IPS DF 6.9 (cell line): ENCODE measurements at places on chromosomes 4 and X.

GRCh38 chrX:39443240-39443639, 642.0 kb downstream of the MID1IP1 start:
- DNase-seq, result no peak

- no peak for DNase-seq
Measured at GRCh38 chrX:40009890-40010289, 87.9 kb downstream of the BCOR start.

DNA sequence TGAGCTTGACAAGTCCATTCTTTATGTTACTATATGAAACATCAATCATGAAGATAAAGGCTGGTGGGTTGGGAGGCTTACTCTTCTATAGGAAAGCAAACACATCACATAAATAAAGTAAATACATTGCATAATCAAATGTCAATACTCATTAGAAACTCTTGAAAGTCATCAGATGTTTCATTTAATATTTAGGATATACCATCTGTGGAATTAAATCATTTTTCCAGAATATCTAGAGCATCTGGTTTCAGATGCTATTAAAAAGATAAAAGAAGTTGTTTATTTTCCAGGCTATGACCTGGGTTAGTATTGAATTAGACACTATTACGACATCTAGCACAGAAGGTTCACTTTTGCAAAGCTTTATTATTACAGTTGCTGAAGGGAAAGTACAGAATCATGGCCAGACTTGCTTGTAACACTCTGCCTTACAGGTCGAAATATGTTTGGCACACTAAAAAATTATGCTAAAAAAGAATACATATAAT, 72.6 kb downstream of the METTL14 start:
- DNase-seq, result no peak

DNA sequence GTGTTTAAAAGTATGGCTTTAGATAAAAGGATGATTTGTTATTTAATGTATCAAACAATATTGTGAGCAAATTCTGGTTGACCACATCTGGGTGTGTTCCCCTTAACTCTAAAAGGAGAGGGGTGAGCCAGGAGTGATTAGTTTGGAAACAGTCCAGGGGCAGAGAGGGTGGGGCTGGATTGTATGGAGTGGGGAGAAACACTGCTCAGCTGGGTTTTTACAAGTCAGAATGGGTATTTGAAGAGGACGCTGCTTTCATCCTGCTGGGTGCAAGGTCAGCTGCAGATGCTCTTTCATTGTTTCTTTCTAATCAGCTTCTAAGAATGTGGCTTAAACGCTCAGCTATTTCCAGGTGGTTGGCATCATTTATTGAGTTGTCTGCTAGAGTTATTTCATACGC, 82.8 kb upstream of the LIMCH1 start:
- no peak for DNase-seq

GRCh38 chr4:10336471-10336870, 120.8 kb downstream of the ZNF518B start:
- no peak for DNase-seq

DNA sequence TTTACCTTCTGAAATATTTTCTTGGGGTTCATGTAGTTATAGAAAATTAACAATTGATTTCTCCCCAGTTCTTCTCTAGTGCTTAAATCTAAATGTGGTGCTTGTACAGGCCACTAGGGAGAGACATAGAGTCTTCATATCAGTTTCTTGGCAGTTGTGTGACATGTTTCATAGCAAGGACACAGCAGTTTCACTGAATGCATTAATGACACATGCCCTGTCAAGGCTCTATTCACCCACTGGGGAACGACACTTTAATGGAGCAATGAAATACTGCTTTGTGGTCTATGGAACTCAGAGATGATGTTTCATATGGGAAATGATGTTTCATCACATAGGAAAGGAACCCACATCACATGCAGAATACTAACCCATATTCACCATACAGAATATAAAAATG, 2.8 kb downstream of the VEGFC start:
- no peak for DNase-seq

- no peak for DNase-seq
Measured at GRCh38 chrX:104918122-104918521, 302.4 kb downstream of the TEX13A start.

DNA sequence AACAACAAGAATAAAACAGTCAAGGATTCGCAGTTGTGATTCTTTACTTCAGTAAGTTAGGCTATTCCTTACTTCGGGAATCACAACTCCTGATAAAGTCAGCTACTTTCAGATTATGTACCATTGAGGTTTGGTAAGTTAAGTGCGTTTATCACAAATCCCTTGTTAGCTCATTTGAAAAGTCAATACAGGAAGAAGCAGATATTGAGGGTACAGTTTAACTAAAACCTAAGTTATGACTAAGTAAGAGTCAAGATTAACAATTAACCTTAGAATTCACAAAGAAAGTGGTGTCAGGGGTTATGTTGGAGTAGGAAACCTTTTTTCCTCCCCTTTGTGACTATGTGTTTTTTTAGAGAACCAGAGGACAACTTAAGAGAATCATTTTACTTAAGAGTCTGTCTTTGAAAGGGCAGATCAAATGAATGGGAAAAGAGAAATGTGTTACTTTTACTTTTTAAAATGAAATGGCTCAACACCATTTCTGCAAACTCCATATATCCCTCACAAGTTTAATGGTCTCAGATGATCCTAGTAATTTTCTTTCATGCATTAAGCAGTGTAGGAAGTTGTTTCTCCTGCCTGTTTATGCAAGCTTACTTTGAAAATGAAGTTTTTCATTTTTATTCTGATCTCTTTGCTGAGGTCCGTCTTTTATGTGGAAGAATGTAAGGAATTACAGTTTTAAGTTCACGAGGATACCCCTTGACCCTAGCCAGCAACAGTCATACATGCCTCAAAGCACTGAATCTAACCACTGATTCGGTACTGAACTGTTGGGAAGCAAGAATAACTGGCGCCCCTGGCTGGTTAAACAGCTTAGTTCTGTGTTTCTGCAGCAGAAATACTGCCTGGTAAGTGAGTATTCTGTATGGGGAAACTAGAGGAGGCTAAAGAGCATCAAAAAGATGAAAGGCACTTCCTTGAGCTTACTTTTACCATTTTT, 211.7 kb downstream of the SLC4A4 start:
- DNase-seq, result no peak

DNA sequence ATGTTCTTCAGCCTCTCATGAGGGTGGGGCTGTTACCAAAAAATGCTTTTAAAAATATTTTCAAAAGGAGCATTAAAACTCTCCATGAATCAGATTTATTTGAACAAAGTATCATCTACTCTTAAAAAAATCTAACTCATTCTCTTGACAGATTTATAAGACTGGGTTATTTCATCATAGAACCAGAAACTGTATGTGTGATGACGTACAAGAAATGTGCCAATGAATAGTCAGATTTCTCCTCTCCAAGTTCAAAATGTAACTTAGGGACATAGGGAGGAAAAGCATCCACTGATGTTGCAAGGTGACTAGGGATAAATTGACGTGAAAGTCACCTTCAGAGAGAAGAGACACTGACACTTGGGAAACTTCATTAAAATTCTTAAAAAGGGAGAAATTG, 89.1 kb upstream of the CLNK start:
- no peak for DNase-seq

DNA sequence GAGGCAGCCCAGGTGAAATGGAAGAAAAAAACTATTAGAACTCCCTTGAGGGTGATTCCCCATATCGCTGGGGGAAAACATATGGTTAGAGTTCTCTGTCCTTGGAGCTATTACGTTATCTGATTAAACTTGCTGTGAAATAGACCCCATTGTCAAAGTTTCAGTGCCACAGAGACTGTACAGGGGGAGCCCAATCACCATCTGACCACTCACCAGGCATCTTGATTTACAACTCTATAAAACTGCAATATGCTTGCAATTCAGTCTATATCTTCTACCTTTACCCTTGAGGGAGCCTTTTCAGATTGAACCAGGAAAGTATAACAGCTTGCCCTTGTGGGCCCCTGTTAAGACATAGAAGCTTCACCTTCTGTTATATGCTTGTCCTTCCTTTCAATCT, 18.2 kb downstream of the TMEM255A start:
- no peak for DNase-seq

GRCh38 chr4:68582339-68582717, 6.2 kb upstream of the UGT2B17 start:
- DNase-seq, result no peak

DNA sequence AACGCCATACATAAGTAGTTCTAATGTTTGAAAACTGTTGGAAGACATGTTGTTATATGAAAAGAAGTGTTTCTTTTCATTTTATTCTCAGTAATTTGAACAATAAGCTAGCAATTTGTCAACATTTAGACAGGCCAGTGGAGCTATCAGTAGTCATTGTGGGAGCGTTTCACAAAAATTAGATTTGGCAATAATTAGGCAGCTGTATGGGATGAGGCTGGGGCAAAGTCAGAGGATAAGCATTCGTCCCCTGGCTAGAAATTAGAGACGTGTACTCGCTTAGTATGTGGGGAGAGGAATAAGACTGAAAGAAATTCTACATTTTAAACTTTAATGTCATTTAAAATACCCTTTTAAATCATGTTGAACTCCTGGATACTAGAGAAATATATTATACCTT, 70.6 kb downstream of the TMEM144 start:
- DNase-seq, result no peak

GRCh38 chr4:87532907-87533306, 3.7 kb upstream of the SPARCL1 start:
- DNase-seq, result no peak

DNA sequence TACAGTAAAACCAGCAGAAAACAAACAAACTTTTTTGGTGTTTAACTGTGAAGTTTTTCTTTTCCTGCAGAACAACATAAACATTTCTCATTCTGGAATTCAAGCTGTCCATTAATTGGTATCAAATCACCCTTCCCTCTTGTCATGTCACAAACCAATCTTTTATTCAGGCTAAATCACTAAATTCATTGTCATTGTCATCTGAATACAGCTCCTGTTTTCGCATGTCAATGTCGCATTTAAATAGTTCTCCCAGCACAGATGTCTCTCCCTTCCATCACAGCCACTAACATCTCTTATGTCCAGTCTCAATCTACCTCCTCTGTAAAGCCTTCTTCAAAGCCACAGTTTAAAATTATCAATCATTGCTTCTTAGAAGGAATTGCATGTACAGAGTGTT, 192.1 kb upstream of the PCDH10 start:
- DNase-seq, result no peak

GRCh38 chr4:184282895-184283654, 65.4 kb upstream of the ENPP6 start:
- DNase-seq, result no peak

GRCh38 chrX:97564496-97564895, 680.8 kb downstream of the RPA4 start:
- no peak for DNase-seq

DNA sequence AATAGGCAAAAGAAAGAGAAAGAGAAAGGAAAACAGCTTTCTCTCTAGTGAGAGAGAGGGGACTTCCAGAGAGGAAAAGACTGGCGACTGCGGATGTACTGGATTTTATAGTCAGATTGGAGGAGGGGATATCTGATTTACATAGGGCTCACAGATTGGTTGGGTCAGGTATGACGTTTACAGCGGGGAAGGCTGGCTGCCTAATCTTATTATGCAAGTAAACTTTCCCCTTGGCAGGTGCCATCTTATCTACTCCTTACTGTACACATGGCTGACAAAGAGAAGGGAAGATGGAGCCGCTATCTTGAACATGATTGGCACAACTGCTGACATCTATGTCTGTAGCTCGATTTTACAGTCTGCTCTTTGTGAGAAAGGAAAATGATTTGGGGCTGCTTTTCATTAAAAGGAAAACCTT, 25.4 kb downstream of the RBPJ start:
- no peak for DNase-seq

DNA sequence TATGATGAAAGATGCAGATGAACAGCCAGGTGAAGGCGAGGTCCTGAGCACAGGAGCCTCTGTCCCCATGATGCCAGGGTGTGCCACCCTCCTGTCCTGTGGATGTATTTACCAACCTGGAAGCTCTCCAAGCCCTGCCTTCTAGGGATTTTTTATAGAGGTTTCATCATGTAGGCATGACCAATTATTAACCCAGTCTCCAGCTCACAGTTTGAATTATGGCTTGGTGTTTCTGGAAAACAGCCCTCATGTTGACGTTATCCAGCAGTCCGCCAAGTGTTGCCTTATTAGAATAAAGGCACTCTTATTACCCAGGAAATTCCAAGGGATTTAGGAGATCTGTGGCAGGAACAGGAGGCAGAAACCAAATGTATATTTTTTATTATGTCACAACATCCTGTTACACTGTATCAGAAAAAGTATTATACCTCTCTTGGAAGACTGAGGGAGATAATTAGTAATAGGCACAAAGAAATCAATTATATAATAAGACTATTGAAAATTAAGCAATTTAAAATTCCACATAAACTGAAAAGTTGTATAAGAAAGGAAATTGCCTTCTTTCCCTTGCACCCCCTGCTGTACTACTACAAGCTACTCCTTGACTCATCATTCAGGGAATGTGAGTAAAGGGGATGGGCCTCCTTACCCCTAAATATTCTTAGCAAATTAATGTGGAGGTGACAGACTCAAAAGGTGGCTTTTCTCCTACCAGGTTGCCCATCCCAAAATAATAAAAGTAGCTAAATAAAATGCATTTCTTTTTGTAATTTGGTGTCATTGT, 129.6 kb downstream of the ZNF330 start:
- DNase-seq, result no peak

DNA sequence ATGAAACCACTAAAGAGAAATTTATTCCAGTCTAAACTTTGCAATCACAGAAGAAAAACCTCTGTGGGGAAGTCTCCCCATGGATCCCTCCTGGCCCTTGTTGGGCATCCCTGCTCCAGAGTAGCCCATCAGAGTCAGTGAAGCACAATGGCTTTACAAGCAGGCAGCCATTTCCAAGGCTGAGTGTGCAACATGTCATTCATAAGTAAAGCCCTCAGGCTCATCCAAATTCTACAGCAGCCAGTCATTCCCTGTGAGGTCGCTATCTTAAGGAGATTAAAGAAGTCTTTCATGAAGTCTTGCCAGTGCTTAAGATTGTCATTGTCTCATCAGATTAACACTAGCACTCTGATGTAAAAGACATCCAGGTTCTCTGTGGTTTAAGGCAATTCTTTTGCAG, 17.0 kb upstream of the MAPK10 start:
- DNase-seq, result no peak

GRCh38 chr4:181820553-181820952, 422.6 kb upstream of the TENM3 start:
- no peak for DNase-seq

GRCh38 chr4:36432586-36432985, 151.2 kb downstream of the DTHD1 start:
- no peak for DNase-seq

- no peak for DNase-seq
Measured at GRCh38 chr4:166625018-166625637, 609.2 kb downstream of the SPOCK3 start.

GRCh38 chr4:57023104-57023503, 44.4 kb downstream of the POLR2B start:
- DNase-seq, result no peak

GRCh38 chr4:54662901-54663585, 5.3 kb downstream of the KIT start:
- no peak for DNase-seq

GRCh38 chrX:15973946-15974345, 119.3 kb upstream of the AP1S2 start:
- DNase-seq, result no peak

- no peak for DNase-seq
Measured at GRCh38 chrX:45258731-45259402, 58.2 kb upstream of the DIPK2B start.

- no peak for DNase-seq
Measured at GRCh38 chr4:97139791-97140190, 1003.5 kb downstream of the STPG2 start.
